ENCODE measurements at places on chromosomes 1 and 21.

DNA sequence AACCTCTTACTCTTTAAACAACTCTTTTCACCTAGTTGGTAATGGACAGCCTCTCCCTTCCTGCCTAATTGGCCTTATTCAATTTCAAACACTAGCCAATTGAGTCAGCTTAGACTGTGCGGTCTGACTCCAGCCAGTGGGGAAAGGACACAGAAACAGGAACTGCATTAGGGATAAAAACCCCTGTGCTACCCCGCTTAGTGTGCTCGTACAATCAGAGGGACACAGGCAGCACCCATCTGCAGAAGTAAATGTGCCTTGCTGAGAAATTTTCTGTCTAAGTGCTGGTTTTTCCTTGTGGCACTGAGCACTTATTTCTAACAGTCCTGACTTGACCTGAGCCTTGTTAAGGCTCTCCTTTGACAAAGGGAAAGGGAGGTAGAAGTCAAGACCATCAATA, 6.0 kb upstream of the CD2 start:
- DNase-seq, result no peak

DNA sequence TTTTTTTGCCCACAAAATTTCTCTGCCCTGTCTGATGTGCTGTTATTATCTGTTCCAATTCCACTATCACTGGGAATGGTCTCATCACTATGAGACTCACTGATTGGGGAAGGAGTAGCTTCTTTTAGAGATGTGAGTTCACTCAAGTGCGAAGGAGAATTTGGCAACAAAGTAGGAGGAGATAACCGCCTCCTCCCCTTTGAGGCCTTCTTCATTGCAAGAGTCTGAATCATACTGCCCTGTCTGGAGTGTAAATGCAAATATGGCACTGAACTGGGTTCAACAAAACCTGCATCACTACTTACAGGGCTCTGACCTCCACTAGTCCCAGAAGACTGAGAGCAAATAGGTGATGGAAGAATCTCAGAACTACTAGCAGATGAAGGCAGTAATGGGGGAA, 83.4 kb downstream of the ASH1L start:
- DNase-seq, result no peak

- no peak for DNase-seq
Measured at GRCh38 chr1:231053493-231054162, 13.6 kb upstream of the FAM89A start.

DNA sequence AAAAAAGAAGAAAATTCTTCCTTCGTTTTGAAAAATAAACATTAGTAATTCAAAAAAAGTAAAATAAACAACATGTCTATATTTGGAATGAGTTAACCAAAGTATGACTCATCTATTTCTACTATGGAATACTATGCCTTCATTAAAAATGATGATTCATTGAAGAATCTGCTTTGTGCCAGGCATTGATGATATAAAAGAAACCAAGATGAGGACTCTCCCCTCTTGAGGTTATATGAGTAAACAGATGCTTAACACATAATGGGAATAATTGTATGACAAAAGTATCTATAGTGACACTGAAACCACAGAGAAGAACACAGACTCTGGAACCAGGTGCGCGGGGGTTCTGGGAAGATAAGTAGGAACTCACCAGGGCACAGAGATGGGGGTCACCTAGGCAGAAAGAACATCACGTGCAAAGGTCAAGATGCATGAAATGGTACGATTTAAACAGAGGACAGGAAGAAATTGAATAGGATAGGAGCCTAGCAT, 18.8 kb downstream of the ELF3 start:
- no peak for DNase-seq

- DNase-seq, result no peak
Measured at GRCh38 chr1:215731699-215732098, 164.6 kb downstream of the KCTD3 start.

GRCh38 chr1:56837244-56837939, 17.2 kb upstream of the C8A start:
- no peak for DNase-seq

DNA sequence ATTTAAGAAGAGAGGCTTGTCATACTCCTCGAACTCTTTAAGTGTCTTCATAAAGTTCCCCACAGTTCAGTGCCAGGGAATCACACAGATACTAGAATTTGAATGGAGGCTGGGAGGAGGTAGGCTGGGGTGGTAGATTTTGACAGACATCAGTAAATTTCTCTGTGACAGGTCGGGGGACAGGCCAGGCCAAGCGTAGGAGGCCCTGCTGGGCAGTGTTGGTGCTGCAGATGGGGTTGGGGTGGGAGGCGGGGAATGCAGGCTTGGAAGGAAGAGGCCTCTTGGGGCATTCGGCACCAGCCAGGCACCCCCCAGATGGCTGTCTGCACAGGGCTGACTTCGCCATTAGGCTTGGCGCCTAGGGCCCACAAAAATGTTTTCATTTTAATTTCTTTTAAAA, 84.0 kb downstream of the MAN1C1 start:
- no peak for DNase-seq

GRCh38 chr21:38813547-38813946, 7.8 kb downstream of the ETS2 start:
- DNase-seq, result no peak

DNA sequence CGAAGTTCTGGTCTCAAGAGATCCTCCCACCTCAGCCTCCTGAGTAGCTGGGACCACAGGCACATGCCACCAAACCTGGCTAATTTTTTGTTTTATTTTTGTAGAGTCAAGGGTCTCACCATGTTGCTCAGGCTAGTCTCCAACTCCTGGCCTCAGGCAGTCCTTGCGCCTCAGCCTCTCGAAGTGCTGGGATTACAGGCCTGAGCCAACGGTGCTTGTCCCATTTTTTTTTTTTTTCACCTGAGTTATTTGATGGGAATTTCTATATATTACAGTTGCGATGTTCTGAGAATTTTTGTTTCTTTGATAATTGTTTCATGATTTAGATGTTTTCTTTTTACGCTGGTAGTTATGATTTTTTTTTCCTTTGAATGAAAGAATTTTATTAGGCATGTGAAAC, 2.5 kb downstream of the RABGAP1L start:
- DNase-seq, result no peak

- DNase-seq, result no peak
Measured at GRCh38 chr1:89951766-89952604, 42.9 kb upstream of the ZNF326 start.

DNA sequence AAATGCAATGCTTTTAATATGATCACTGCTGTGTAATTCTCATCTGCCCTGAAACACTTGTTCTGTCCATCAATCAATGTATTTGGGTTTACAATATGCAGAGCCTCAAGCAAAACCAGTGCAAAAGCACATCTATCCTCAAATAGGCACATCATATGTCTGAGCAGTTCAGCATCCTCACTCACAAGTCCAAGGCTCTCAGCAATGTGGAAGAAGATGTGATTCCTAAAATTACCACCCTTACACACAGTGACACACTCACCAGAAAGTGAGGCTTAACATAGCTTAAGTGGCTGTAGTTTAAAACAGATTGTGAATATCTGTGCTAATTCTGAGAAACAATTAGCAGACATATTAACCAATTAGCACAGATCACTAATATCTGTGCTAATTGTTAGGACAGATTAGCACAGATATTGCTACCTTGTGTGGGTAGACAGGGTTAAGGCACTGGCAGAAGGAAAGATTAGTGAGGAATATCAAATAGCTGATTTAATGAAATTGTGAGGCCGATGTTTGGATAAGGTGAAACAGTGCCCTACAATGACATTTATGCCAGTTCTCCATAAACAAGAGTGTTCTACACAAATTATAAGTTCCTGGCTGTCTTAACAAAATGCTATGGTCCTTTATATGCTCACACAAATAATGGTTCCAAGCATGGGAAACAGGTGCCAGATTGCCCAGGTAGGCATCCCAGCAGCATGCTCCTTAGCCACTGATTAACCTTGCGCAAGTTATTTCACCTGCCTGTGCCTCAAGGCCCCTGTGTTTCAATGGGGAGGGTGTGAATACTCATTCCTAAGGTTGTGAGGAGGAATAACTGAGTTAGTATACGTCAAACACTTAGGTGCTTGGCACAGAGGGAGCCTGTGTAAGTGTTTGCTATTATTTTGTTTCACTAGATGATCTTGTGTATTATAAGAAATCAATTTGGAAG, 41.7 kb downstream of the MRPL39 start:
- peak; percentile 37 for DNase-seq

DNA sequence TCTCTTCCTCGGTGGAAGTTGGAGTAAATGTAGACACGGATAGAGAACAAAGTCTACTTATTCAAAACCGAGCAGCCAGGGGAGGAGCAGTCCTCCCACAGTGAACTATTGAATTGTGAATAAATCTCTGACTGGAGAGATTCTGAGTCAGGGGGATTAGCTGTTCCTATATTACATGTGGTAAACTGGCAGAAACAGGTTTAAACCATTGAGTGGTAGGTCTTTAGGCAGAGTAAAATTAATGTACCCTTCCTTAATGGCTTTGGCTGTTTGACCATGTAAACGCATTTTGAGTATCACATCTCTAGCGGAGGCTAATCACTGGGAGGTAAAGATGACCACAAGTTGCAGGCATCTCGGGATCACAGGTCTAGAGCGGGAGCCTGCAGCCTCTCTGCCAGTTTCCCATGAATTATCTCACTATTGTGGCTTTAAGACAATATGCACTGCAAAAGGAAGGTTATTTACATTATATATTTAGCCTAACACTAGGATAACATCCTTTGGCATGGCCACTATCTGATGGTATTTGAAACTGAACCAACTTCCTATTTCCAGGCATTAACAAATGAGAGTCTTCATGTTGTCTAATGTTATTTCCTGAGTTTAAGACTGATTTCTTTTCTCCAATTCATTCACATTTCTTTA, 7.9 kb upstream of the DISC1 start:
- DNase-seq, result no peak

- no peak for DNase-seq
Measured at GRCh38 chr1:54517496-54517895, 30.5 kb upstream of the ACOT11 start.

DNA sequence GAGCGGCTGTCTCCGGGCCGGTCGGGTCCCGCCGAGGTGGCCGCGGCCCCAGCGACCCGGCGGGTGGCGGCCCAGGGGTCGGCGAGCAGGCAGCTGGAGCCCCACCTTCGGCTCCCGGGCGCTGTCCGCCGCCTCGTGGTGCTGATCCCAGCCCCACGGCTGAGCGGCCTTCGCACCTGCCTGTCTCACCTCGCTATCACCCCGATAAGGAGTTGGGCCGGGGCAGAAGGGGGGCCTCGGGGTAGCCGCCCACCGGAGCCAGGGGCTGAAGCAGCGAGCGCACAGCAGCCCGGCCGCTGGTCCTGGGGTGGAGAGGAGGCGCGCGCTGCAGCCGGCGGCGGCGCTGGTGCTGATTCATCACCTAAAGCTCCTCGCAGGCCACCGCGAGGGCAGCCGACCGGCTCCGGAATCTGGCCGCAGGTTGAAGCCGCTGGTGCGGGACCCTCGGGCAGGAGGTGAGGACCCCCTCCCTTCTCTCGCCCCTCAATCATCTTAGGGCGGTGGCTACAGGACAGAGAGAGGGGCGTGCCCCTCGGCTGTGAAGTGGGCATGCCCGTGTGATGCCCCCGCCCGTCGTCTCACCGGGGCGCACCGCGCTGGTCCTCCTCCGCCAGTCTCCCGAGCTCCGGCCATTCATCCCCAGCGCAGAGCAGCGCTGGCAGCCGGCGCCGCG, 575 bp downstream of the TRIM67 start:
- DNase-seq, result peak; percentile 42

DNA sequence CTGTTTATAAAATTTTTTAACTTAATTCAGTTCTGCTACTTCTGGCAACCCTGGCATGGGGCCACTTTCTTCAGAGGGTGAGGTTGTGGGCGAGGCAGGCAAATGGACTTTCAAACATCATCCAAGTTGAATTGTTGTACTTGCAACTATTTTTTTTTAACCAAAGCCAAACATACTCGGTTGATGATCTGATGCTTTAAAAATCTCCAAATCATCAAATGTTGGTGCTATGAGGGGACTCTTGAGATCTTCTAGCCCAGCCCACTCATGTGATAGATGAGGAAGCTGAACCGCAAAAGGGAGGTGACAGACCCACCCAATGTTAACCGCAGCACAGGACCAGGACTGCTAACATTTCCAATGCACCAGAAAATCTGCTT, 6.7 kb downstream of the SLC1A7 start:
- DNase-seq, result no peak

DNA sequence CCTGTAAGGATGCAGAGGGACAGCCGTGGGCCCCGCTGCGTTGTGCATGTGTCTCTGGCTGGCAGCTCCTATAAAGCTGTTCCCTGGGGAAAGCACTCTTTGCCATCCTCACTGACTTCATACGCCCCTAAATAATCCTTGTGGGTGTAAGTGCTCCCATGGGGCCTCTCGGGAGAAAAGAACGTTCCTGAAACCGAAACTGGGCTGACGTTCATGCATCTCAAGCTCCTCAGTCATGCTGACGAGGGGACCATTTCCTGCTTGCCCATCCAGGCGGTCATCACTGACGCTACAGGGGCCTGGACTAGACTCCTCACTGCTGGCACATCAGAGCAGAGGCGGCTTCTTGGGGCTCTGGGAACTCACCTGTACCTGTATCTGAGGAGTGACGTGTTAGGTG, 73.1 kb upstream of the USP24 start:
- DNase-seq, result no peak

DNA sequence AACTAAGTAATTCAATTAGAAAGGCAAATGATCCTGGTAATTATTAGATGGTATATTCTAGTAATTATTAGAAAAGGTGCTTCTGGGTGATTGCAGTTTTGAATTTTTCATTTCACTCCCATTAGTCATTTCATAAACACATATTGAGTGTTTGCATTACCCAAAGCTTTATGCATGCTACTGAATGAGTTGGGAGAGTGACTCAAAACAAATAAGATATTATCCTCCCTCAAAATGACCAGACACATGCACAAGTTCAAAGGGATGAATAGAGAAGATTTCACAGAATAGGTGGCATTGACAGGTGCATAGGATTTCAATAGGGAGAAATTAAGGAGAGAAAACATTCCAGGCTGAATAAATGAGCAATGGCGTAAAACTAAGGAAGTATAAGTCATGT, 84.7 kb downstream of the PHTF1 start:
- no peak for DNase-seq

GRCh38 chr1:25566730-25567341, 23.4 kb downstream of the LDLRAP1 start:
- DNase-seq, result no peak

DNA sequence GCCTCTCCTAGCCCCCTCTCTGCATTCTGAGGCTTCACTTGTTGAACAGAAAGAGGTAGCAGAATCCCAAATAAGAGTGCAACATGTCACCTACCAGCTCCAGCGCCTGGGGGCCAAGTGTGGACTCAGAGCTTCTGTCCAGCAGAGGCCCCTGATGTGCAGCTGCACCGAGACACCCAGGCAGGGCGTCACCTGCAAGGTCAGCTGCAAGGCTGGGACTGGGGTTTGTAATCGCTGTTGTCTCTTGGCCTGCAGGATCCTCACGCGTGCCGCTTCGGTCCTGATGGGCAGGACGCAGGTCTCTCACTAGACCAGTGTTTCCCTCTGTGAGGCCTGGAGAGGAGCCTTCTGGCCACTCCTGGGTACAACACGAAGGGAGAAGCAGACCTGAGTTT, 4.3 kb upstream of the SLX9 start:
- no peak for DNase-seq

GRCh38 chr1:218480588-218481099, 135.5 kb downstream of the TGFB2 start:
- DNase-seq, result no peak
